Activated gamma-delta T cell treated with Interleukin-2 at 50 U/mL for 16 hours (primary cell): ENCODE measurements at places on chromosomes 3 and 15.

DNA sequence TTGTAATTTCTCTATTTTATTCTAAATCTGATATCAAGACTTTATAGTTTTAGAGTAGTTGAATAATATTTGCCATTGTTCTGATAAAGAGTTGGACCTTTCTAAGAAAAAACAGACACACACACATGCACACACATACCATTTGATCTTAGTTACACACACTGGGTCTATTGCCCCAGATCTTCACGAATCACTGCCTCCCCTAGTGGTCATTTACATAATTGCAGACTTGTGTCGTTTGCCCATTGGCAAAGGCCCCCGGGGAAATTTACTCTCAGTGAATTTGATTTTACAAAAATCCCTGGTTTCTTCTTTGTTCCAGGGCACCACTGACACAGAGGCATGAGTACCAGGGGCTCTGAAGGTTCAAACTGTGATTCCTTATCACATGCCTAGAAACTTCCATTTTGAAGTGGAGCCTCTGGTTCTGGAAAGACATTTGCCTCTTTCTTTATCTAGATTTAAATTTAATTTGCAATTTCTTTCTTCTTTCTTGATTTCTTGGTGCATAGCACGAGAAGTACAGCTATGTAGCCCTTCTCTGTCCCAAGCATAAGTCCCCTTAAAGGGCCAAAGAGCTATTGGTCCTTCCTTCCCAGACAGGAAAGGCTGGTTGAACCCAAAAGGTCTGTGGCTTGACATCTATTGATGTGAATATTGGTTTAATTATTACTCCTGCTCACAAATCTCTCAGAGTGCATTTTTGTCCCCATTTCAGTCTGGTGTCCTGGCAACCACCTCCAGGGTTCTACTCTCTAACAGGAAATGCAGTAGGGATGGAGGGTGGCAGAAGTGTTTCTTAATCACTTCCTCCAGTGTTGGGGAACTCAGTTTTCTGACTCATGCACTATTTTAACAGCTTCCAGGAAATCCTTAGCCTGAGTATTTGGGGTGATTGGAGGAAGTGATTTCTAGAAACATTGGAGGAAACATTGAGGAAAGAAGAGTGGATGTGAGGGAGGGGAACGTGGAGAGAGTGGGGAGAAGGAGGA lies 32.4 kb upstream of the SLC6A11 start:
- peak; percentile 21 for DNase-seq

DNA sequence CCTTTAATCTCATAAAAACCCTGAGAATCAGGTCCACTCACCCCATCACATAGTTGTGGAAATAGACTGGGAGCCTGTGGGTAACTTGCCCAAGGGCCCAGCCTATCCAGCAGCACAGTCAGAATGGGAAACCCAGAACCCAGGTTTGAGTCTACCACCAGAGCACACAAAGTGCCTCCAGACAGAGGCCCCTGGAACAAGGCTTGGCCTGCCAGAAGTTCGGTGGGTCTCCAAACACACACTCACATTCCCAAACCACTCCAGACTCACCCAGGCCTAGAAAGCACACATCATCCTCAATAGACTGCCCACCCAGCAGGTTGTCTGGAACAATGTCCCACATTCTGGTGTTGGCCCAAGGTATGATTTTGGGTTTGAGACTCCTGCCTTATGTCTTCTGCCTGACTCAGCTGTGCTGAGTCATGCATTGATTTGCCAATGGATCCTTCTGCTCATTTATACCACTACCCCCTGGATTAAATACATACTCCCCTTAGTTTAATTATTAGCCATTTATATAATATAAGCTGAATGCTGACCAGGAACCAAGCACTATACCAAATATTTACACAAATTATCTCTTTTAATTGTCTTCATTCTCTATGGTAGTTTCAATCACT lies 4.5 kb downstream of the SLC12A8 start:
- no peak for DNase-seq

- no peak for DNase-seq
Measured at GRCh38 chr3:147354623-147355022, 51.7 kb downstream of the ZIC4 start.

- DNase-seq, result no peak
Measured at GRCh38 chr15:40106203-40107161, 2.2 kb downstream of the BMF start.

- no peak for DNase-seq
Measured at GRCh38 chr15:70569091-70569713, 194.2 kb downstream of the UACA start.

- DNase-seq, result no peak
Measured at GRCh38 chr3:65888980-65889706, 149.6 kb downstream of the MAGI1 start.

DNA sequence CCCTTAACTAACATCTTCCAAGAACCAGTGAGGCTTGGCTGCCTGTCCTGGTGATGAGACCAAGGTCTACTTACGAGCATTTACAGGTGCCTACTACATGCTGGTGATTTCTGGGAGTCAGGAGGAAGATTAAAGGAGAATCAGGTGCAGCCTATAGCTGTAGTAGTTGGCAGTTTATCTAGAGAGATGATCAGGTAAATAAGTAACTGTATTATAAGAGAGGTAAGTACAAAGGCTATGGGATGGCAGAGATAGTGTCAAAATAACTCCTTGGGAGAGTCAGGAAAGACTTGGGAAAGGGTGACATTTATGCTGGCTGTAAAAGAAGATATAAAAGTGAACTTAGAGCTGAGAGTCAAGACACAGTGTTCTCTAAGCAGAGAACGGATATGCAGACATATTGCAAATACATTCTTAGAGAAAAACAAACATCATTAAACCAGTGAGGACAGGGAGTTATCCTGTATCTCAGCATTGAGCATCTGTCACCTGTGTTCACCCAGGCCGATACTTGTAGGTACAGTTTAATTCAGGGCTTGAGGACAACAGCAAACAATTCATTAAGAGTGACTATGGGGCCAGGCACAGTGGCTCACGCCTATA lies 49.7 kb upstream of the ACP3 start:
- DNase-seq, result no peak

- DNase-seq, result peak; percentile 21
Measured at GRCh38 chr3:31695280-31696008, 162.7 kb downstream of the STT3B start.

- DNase-seq, result no peak
Measured at GRCh38 chr15:42083916-42084315, 10.4 kb downstream of the PLA2G4D start.

DNA sequence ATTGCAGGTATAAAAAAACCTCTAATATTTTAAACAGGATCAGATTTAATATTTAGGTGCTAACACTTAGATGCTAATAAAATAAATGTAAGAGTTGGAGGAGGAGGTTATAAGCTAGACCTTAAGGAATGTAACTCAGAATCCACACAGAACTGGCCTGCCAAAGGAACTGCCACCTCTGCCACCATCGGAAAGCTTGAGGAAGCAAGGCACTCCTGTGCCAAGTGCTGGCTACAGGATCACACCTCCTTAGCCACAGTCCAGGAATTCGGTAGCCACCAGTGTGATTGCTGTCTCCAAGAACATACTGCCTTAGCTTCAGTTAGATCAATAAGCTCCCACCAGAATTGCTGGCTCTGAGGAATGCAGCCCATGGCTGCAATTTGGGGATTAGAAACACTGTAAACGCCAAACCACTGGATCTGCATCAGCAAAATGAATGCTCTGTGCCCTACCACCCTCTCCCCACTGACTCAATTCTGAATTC lies 58.0 kb downstream of the FRMD5 start:
- DNase-seq, result no peak

DNA sequence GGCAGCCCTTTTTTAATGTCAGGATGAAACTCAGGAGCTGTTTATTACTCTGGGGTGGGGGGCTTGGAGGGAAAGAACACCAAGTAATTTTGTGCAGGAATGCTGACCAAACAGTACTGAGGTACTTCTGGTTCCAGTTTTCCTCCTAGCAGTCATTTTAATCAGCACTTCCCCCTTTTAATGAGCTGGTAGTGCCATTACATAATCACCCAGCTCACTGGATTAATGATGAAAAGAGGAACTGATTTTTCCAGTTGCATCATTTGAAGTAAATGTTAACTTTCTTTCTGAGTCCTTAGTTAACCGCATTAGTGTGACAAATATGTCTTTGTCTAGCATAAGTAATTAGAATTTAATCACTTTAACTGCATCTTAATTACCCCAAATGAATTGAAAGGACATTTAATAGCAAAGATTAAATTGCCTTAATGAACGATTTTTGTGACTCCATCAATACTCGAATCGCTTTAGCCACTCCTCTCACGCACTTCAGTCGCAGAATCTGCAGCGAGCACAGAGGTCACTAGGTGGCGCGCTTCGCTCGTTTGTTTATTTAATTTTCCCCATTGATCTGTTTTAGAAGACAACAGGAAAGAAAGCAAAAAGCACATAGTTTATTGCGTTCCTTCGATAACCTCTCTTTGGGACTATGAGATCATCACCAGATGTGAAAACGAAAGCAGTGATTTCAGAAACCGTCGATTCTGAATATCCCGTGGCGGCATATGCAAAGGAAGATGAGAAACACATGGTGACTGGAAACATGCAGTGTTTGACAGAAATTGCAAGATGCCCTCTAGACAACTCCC lies 9.8 kb downstream of the ONECUT1 start:
- peak; percentile 57 for DNase-seq

- DNase-seq, result no peak
Measured at GRCh38 chr3:43542328-43543043, 79.3 kb downstream of the ANO10 start.

DNA sequence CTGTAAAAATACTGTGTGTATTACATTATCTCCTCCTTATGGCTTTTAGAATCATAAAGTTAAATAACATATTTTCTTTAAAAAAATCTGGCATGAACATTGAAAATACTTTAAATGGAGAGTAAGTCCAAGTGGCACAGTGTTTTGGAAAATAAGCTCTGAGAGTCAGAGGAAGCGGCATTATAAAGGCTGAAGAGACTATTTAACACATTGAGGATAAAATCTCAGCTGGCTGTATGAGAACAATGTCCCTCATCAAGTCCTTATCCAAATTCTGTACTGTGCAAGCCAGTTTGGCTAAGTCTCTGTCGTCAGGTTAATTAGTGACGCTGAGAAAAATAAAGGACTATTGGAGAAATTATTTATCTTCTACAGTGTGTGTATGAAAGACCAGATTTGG lies 245.5 kb downstream of the MFSD1 start:
- no peak for DNase-seq

GRCh38 chr3:98109807-98110549 lies 20.5 kb upstream of the OR5H1 start:
- no peak for DNase-seq

DNA sequence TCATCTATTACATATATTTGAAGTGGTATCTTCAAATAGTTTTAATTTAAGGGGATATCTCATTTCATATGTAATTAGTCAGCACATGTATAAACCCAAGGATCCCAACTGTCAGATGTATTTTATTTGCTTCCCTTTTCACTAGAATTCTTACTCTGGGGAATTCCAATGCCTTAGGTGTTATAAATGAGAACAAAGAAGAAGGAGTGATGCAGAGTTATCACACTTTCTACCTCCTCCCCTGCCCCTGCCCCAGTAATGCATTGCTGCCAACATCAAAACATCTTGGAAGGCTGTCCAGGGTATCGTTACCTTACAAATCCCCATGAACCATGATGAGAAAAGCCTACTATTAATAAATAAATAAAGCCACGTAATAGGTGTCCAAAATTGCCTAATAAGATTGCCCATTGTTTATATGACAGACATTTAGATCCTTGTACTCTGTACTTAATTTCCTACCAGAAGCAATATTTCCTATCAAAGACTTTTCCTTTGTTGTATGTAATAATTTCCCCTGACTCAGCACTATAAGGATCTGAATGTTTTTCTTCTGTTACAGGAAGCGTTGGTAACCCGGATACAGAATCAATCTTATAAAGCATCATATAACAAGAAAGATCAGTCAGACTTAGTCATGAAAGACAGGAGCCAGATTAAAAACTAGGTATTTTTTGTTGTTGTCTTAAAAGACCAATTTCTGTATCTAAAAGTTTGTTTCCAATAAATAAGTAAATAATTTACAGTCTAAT lies 38.8 kb downstream of the CBLB start:
- DNase-seq, result no peak

DNA sequence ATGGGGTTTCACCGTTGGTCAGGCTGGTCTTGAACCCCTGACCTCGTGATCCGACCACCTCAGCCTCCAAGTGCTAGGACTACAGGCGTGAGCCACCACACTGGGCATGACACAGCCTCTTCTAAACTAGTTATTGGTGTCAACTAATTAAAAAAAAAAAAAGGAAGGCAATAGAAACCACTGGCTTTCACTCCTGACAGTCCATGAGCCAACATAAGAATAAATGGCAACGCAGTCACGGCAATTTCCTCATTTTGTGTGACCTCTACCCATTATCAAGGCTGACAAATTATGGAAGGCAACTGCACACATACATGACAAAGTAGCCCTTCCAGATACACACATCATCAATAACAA lies 5.9 kb downstream of the ARHGEF3 start:
- DNase-seq, result no peak

- DNase-seq, result no peak
Measured at GRCh38 chr3:150114873-150115540, 144.3 kb upstream of the PFN2 start.

- DNase-seq, result peak; percentile 26
Measured at GRCh38 chr3:136819731-136820679, 1.1 kb downstream of the SLC35G2 start.

DNA sequence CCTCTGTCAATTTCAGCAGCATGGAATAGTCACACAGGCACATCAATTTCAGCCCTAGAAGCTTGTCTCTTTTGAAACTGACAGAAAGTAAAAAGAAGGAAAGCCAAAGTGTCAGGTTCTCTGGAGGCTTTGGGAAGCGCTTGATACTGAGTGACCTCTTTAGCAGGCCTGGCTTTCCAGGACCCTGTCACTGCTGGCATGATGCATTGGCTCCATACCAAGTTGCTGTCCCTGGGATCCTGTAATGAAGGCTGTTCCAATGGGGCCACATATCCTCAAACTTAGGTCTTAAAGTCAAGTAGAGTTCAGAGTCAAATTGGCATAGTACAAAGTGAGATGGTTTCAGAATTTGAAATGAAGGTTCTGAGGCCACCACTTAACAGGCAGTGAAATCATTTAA lies 640.9 kb downstream of the SQOR start:
- DNase-seq, result no peak

- no peak for DNase-seq
Measured at GRCh38 chr3:140708815-140709214, 31.0 kb downstream of the TRIM42 start.

- no peak for DNase-seq
Measured at GRCh38 chr15:50380089-50380488, 25.1 kb upstream of the GABPB1 start.

DNA sequence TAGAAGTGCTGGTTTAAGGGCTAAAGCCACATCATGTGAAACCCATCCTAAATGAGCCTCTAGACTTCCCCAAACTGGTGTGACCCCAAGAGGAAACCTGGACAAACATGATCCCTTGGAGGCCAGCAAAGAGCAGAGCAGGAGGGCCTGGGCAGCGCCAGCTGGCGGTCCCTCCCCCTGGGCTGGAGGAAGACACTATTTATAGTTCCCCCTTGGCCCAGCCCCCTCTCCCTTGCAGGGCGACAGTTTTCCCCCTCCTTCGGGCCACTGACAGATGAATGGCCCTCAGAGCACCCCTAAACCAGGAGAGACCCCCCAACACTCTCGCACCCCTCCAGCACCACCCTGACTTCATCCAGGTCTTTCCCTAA lies 2.9 kb downstream of the UCN2 start:
- no peak for DNase-seq

- no peak for DNase-seq
Measured at GRCh38 chr3:150407051-150407807, 869 bp upstream of the TSC22D2 start.
